Mesothelial cell of epicardium (in vitro differentiated cells): ENCODE measurements at places on chromosomes 12 and 14.

GRCh38 chr12:94297876-94298505 lies 149.6 kb downstream of the PLXNC1 start:
- DNase-seq: no peak

- DNase-seq: no peak
Observed at GRCh38 chr14:48035836-48036235, 360.4 kb upstream of the MDGA2 start.

- no peak for DNase-seq
Observed at GRCh38 chr14:103634156-103634555, 5.1 kb downstream of the KLC1 start.

- no peak for DNase-seq
Observed at GRCh38 chr14:23469906-23470403, 452 bp downstream of the NGDN start.

DNA sequence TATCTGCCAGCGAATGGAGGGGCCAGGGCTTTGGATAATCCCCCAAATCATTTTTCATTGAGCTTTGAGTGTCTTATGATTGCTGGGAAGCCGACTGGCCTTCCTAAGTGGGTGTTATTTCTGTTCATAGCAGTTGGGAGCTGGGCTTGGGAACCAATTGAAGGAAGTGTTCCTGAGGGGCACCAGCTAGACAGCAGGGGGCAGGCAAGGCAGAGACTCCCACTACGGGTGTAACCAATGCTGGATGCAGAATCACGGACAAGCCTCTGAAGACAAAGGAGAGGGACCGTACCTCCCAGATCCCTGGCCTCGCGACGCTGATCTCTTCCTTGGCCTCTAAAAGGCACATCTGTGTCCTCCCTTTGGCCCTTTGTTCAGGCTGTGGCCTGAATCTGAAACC lies 149.0 kb upstream of the PRMT8 start:
- DNase-seq: peak; percentile 36

DNA sequence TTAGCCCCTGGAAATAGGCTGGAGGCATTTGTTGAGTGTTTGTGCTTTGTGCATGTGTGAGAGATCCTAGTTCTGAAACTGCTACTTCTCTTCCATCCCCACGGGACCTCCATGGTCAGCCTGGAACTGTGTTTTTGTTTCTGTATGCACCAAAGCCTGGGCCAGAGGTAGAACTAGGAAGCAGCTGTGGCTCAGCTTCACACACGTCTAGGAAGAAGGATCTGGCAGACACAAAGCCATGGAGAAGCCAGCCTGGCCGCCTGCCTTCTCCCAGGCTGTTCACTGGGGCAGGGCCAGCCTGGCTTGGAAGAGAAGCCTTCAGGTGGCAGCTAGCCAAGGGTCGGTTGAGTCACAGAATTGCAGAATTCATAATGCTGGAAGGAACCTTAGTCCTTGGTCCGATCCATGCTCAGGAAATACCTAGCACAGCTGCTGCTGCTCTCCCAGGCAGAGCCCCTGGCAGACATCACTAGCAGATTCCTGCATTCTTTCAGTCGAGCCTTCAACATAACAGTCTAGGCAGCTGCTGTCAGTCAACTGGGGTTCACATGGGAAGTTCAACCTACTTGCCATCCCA lies 27.0 kb downstream of the RIN3 start:
- no peak for DNase-seq

- DNase-seq: no peak
Observed at GRCh38 chr14:72646861-72647528, 246.9 kb downstream of the DPF3 start.

DNA sequence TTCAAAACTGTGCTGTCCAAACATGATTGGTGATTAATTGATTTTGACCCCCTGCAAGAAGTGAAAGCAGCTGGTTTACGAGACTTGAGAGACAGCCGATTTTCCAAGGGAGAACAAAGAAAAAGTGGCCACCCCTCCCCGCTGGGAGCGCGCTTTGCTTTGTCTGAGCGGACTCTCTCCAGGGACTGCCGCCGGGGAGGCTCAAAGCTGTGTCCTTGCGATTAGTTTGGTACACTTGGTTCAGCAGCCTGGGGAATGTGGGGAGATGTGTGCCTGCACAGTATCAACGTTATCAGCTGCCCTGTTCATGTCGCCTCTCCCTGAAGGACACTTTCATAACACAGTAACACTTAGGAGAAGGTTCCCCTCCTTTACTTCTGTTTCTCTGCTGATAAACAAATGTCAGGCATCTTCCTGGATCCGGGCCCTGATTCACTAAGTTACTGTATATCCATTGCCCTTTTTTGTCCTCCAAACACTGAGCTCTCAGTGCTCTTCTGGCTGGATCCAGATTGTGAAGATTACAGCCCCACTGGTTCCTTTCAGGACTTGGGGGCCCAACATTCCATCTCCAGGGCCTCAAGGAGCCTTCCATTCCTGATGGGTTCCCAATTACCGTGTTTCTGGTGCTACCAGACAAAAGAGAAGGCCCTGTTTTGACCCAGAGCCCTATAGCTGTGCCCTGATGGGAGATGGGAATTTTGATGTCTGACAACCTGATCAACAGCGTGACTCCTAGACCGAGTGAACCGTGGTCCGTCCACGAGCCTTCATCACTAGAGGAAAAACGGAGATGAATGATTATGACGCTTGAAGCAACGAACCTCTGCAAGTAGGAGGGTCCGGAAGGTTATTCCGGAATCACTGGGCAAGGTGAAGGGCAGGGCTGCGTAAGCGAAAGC lies 31.7 kb upstream of the TUBA1C start:
- peak; percentile 66 for DNase-seq

GRCh38 chr14:77601846-77602619 lies 14.4 kb downstream of the SPTLC2 start:
- DNase-seq: no peak

DNA sequence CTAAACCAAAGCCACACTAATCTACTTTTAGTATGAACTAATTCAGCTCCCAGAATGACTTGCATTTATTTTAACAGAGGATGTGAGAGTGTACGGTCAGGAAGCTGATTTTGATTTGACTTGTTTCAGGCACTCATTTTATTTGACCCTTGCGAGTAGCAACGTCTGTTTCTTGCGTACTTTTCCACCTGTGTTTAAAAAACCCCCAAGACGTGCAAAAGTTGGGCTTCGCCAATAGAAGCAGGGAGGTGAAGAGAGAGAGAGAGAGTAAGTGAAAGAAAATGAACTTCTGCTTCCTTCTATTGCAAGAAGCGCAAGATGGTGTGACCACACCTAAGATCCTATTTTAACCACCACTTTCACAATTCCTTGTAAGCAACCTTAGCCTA lies 6.7 kb upstream of the SLC15A4 start:
- no peak for DNase-seq
